NCI-H1105 (cell line): ENCODE measurements at places on chromosomes 3 and 15.

DNA sequence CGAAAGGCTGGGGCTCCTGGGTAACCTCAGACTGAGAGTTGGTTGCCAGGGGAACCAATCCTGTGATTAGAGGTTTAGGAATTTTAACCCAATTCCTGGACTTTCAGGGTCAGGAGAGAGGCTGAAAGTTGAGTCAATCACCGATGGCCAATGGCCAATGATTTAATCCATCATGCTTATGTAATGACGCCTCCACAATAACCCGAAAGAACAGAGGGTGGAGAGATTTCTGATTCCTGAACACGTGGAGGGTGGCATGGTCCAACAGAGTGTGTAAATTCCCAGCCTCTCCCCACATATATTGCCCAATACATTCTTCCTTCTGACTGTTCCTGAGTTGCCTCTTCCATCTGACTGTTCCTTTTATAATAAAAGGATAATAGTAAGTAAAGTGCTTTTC is 137.2 kb upstream of the CBLB start:
- DNase-seq: no peak

DNA sequence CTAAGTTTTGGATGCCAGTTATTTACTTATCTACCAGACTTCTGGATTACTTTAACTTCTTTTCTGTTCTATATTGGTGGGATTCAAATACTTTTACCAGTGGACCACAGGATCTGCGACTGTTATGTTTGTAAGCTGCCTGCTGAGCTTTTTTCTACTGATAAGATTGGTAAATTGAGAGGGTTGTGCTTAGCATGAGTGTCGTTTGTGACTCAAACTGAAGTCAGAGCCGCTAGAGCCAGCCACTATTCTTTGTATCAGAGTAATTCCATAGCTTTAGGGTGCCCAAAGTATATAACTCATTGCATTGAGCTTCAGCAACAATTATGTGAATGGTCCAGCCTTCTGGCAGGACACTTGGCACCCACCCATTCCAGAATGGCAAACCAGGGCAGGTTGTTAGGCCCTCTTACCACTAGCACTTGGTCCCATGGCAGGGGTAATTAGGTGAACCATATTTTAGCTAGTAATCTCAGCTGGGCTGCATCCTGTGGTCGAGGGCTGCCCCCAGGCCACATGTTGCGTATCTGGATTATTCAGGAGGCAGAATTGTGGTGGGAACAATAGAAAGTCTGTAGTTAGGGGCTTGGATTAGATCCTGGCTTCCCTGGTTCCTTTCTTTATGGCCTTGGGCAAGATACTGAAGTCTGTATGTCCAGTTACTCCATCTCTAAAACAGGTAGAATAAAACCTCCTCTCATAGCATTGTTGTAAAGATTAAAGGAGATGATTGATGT is 6.0 kb downstream of the PLCL2 start:
- no peak for DNase-seq

- no peak for DNase-seq
These were observed 11.5 kb downstream of the MUC4 start for GRCh38 chr3:195800240-195800639.

- DNase-seq: no peak
These were observed 107.8 kb upstream of the BOC start for GRCh38 chr3:113103588-113103987.

GRCh38 chr15:57555270-57555669 is 36.4 kb upstream of the MYZAP start:
- DNase-seq: no peak

DNA sequence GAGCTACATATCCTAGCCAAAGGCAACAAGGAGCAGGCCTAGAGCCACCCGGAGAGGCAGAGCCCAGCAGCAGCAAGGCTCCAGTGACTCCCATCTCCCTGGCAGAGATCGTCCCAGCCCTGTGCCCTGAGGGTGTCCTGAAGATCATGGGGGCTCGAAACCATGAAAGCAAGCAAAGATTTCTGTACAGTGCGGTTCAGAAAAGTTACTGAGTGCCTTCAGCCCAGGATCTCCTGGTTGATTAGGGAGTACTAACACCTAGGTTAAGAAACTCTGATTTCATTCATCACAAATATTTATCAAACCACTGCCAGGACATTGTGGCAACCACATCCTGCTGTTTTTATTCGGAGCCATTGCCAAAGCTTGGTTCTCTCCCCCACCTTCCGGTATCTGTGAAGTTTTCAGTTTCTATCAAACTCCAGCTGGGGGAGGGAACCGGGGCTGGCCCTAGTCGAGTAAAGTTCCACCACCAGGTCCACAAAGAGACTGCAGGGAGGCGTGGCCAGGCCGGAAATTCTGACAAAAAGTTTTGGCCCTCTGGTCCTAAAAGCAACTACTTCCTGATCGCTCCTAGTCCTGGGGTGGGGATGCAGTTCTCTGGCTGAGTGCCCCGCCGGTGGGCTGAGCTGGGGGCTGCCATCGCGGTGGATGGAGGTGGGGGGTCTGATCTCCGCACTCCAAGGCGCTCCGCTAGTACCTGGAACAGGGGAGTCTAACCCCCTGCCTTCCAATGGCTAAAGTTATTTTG is 1.2 kb downstream of the RAB43 start:
- no peak for DNase-seq

DNA sequence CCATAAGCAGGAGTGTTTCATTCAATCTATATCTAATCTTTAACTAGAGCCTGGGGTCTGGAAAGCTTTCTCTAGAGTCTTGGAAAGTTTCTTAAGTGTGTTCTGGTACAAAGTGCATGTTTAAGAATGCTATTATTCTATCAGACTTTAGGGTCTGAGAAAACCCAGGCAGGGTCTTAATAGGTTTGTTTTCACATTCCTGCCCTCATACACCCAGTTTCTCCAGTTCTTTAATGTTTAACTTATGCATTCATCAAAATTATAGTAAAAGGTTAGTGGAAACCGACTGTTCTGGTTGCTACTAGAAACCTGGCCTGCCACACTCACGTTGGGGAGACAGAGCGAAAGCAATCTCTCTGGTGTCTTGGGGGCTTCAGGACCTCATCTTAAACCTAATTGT is 102.9 kb upstream of the WDR72 start:
- no peak for DNase-seq

DNA sequence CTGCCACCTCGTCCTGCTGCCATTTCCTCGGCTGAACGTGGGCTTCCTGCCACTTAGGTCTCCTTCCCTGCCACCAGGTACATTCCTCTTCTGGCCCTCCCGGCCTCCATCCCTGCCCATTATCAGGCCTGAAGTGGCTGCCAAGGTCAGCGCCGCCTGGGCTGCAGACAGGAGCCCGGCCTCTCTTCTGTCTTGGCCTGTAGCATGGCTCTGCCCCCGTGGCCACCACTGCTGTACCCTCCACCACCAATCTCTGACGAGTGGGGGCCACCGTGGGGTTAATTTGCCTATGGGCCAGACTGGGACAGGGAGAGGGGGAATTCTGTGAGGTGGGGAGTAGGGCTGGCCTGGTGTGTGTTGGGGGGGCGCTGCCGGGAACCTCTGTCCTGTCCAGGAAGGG is 2.0 kb upstream of the BAHD1 start:
- no peak for DNase-seq

DNA sequence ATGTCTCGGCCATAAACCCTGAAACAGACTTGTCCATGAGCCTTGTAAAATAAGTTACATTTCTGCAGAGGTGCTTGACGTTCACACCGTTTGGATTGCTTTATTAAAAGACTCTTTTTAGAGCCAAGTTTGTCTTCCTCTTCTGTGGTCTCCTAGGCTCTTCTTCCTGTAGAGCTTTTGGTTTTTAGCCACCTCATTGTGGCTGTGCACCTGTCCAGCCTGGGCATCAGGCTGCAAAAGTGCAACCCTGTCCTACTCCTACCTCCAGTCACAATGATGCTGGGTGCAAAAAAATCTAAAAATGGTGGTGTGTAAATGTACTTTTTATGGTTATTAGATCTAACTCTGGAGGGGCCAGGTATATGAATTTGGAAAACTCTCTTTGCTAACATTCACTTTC is 2.8 kb upstream of the RIOX2 start:
- no peak for DNase-seq

DNA sequence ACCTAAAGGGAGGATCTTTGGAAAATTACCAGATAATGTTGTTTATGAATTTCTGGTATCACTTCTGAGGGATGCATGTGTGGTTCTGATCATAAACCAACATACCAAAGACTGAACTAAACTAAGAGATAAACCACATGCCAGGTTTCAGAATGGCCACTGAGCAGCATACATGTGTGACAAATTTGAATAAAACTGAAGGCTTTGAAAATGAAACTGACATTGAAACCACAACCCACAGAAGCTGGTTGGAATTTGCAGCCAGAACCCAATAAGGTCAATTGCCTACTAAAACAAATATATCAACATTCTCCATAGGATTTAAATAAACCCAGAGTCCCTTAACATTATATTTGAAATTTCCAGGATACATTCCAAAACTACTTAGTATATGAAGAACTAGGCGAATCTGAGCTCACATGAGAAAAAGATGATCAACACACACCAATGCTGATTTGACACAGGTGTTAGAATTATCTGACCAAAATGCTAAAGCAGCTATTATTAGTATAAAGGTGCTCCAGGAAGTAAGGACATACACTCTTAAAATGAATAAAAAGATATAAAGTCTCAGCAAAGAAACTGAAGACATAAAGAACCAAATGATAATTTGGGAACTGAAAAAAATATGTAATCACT is 125.0 kb downstream of the ZNF280D start:
- DNase-seq: no peak

DNA sequence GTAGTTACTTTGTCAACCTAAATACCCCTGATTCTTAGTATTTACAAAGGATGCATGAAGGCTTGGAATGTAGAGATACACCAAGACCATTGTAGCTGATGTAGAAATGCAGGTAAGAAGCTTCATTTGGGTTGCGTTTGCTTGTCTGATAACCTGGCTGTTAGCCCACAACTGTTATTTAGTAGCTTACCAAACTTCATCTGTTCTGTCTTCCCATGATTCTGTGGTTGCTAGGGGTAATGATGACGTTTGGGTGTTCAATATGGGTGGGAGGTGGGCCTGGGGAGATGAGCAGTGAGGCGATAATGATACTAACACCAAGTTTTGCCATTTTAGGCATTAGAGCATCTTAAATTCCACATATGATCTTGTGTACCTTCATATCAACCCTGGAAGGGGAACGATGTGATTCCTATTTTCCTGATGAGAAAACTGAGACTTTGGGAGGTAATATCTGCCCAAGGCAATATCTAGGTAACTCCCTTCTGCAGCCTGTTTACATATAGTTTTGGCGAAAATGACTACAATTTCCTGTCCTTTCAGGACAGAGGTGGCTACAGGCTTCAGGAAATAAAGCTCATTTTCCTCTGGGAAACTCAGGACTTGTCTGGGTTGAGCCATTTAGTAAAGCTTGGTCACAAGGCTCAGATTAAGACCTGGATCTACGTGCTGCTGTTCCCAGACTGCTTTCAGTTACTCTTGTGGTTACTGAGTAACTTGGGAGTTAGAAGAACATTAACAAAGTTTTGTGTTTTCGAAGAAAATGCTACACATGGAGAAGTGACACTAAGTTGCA is 26.8 kb downstream of the FNDC3B start:
- DNase-seq: no peak

DNA sequence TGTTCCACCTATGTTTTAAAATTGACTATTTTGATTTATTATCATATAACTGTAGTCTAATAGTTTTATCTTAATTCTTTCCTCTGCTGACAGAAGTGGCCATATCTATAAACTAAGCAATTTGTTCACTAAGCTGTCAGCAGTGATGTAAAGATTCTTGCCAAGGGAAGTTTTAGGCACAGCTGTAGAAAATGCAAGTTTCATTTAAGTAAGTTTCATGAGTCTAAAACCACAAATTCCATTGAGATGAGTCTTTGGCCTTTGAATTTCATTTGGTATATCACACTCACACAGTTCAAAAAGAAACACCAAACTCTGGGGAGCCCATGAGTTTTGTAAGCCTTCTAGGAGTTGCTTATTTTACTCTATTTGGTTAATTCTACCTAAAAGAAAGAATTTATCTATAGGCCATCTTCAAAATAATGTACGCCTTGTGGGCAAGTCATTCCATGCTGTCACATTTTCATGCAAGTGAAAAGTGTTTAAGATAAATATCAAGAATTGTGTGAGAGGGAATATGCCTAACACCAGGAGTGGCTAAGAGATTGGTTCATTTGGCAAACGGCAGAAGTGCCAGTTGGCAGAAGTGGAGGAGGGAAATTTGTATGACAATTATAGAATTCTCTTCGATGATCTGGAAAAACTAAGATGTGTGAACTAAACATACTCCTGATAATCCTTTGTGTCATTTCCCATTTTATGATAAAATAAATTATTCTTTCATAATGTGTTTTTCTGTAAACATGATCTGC is 292.9 kb downstream of the ZIC4 start:
- no peak for DNase-seq

DNA sequence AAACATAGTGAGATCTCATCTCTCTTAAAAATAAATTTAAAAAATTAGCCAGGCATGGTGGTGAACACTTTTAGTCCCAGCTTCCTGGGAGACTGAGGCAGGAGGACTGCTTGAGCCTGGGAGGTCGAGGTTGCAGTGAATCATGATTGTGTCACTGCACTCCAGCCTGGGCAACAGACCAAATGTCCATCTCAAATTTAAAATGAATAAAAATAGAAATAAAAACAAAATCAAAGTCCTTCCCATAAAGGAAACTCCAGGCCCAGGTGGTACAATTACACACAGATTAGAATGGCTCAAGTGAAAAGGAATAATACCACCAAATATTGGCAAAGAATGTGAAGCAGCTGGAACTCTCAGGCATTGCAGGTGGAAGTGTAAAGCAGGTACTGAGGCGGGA is 19.3 kb upstream of the ATP10A start:
- no peak for DNase-seq

- DNase-seq: no peak
These were observed 2.8 kb downstream of the TMEM43 start for GRCh38 chr3:14127516-14128161.

DNA sequence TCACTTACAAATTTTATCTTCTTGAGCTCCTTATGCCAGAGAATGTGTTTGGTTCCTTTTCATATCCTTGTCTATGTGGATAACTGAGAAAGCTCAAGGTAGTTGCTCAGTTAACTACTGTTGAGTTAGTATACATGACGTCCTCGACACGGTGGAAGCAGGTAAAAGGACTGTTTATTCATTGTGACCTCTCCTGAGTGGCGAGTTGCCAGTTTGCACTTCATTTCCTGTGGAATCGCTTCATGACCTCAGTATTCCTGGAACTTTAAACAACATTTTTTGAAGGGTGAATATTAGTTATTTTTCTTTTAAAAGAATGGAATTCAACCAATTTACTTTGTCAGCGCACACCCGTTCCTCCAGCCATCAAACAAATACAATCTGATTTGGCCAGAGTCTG is 1.2 kb upstream of the TPRG1 start:
- no peak for DNase-seq
